Brain pericyte (primary cell): ENCODE measurements at places on chromosomes 5 and 9.

GRCh38 chr9:34502471-34502870 is 20.3 kb downstream of the ENHO start:
- no peak for DNase-seq

- DNase-seq: no peak
These were observed 277.5 kb downstream of the DENND1A start for GRCh38 chr9:123652416-123652815.

GRCh38 chr5:132962429-132963021 is 909 bp downstream of the AFF4 start:
- DNase-seq: peak; percentile 34

DNA sequence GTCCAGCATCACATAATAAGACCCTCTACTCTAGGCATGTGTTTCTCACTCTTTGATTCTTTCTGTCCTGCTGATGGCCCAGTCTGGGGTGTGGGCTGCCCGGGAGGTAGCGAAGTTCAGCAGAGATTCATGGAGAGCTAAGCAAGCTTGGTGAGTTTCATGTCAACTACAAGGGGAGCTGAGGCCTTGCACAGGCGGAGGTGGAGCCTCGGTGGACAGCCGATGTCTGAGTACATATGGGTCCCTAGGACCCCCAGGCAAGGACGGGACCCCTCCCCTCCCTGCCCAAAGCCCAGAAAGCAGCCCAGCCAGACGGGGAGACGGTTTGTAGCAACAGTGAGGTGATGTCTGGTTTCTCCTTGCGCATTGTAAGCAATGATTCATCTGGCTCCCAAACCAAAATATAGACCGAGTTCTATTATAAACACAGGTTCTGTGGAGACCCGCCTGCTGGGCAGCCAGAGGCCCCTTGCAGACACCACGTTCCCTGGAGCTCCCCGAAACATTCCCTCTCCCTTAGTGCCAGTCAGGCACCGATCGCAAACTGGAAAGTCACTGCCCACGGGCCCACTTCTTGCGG is 45.5 kb downstream of the COL27A1 start:
- no peak for DNase-seq

- no peak for DNase-seq
These were observed 61.8 kb downstream of the CTSL start for GRCh38 chr9:87787735-87788134.

DNA sequence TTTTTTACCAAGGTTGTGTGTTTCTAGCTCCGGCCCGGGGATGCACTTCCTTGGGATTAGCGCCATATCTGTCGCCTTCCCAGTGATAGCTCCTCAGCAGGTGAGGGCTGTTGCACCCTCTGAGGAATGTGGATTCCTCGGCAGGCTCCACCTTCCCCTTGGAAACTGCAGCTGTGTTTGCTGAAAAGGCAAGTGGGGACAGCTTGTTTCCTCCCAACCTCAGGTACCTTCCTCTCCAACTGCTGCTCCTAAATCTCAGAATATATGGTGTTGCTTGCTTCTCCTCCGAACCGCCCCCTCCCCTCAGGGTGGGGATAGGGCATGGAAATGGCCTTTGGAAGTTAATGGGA is 1.3 kb downstream of the SLC1A1 start:
- DNase-seq: no peak
